Effector memory CD4-positive, alpha-beta T cell (primary cell): ENCODE measurements at places on chromosomes 1 and 21.

- DNase-seq, result no peak
Observed at GRCh38 chr1:160058087-160058486, 11.9 kb downstream of the KCNJ10 start.

GRCh38 chr1:10340930-10341590, 57.8 kb upstream of the PGD start:
- DNase-seq, result no peak

- DNase-seq, result no peak
Observed at GRCh38 chr1:182679684-182680083, 4.7 kb downstream of the RGS8 start.

- no peak for DNase-seq
Observed at GRCh38 chr21:45532826-45533360, 9.3 kb downstream of the SLC19A1 start.

- DNase-seq, result no peak
Observed at GRCh38 chr1:240619906-240620621, 8.1 kb upstream of the GREM2 start.

- DNase-seq, result no peak
Observed at GRCh38 chr1:65084066-65084465, 63.9 kb upstream of the AK4 start.

- no peak for DNase-seq
Observed at GRCh38 chr1:18646786-18647410, 16.3 kb downstream of the PAX7 start.

DNA sequence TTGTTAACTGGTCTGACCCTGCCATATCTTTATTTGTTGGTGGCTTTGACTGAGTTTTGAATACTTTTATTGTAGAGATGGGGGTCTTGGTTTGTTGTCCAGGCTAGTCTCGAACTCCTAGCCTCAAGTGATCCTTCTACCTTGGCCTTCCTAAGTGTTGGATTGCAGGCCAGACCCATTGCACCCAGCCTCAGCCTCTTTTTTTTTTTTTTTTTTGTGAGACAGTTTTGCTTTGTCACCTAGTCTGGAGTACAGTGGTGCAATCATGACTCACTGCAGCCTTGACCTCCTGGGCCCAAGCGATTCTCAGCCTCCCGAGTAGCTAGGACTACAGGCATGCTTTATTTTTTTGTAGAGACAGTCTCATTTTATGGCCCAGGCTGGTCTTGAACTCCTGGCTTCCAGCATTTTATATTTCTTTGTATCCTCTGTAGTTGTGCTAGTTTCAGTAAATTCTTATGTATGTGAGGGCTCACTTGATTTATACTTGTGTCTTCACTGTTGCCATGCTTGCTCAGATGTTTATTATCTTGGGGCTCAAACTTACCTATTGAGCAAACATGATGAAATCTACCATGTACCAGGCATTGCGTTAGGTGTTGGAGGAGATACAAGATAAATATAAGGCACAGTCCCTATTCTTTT, 24.1 kb downstream of the THRAP3 start:
- DNase-seq, result no peak

- no peak for DNase-seq
Observed at GRCh38 chr1:164830628-164831027, 271.6 kb downstream of the PBX1 start.

GRCh38 chr1:12552951-12553921, 64.8 kb downstream of the DHRS3 start:
- DNase-seq, result no peak

GRCh38 chr1:57003398-57004139, 37.8 kb upstream of the C8B start:
- DNase-seq, result no peak

GRCh38 chr1:163162381-163162914, 40.3 kb downstream of the RGS5 start:
- DNase-seq, result no peak

- no peak for DNase-seq
Observed at GRCh38 chr1:61266738-61267137, 184.4 kb downstream of the NFIA start.

GRCh38 chr1:159779403-159779851, 1.3 kb upstream of the DUSP23 start:
- DNase-seq, result no peak

- no peak for DNase-seq
Observed at GRCh38 chr1:39842030-39842678, 41.1 kb downstream of the TRIT1 start.

GRCh38 chr1:98794196-98794886, 132.8 kb downstream of the SNX7 start:
- peak; percentile 12 for DNase-seq

GRCh38 chr1:167774710-167775109, 52.9 kb downstream of the MPZL1 start:
- no peak for DNase-seq

DNA sequence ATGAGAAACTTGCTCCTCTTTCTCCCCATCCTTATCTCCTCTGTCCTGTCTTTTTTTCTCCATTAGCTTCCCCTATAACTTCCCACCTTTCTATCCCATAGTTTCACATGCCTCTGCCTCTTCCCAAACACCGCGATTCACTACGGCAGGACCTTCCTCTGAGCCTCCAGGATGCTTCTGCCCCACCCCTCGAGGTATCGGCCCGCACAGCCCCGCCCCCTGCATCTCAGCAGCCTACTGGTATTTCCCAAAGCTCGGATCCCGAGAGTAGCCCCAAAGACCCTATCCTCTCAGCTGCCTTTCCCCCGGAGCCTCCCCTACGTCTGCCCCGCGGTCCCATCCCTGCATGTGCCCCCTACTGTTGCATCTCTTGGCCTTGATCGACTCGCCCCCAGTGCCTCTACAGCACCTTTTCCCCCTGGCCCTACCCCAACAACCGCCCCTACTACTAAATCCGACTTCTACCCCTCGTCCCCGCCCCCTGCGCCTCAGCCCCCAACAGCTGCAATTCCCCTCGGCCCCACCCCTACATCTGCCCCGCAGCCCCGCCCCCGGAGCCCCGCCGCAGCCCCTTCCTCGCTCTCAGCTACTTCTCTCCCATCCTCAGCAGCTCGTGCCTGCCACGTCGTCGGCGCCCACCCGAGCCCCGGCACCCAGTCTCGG, 512 bp downstream of the PIAS3 start:
- DNase-seq, result peak; percentile 57

GRCh38 chr1:219460896-219461815, 151.7 kb downstream of the ZC3H11B start:
- no peak for DNase-seq

DNA sequence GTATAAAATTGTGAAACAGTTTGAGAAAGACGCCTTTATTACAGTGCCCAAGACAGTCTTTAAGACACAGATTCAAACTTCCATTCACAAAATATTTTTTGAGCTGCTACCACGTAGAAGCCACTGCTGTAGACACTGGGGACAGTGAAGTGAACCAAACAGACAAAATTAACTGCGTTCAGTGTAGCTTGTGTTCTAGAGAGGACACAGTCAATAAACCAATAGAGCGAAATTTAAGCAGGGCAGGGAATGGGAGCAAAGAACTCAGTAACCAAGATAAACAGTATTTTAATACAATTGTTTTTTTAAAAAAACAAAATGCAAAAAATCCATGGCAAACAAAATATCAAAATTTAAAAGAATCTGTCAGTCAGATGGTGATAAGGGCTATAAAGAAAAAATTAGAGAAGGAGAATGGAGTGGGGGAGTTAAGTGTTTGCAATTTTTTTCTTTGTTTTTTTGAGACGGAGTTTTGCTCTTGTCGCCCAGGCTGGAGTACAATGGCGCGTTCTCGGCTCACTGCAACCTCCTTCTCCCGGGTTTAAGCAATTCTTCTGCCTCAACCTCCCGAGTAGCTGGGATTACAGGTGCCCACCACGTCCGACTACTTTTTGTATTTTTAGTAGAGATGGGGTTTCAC, 719 bp upstream of the PARS2 start:
- no peak for DNase-seq

DNA sequence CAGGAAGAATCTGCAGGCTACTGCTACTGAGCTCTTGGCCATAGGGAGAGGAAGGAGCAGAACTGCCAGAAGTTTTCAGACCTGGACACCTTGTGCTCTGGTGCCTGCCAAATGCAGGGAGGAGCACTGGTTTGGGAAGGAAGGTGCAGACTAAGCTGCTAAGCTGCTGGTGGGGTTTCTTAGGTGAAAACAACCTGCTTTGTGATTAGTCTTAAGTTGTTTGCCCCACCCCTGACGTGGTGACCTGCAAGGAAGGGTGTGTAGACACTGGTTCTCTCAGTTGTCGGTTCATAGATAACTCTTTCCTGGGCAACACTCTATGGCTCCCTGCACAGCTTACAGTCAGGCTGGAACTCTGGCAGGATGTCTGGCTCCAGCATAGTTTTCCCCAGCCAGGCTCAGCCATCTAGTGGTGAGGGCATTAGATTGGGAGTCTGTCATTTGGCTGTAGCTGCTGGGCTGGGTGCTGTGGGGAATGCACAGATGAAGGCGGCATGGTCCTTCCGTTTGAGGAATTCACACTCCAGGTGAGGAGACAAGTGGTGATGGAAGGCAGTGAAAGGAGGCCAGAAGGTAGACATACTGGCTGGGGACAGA, 10.3 kb upstream of the S100A10 start:
- no peak for DNase-seq

DNA sequence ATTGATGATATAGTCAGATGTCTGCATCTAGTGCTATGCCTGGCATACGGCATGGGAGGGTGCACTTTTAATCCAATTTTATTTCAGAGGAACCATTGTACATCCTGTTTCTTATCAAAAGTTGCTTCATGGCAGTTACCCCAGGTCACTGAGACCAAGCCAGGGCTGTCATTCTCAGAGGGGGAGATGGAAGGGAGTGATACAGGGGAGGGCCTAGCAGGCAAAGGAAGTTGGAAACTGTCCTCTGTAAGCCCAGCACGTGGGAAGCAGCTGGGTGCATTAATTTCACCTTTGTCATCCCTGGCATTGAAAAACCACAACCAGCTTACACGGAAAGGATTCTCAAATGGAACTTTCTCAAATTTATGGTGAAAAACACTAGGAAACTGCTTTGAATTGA, 458.7 kb upstream of the ADAMTS5 start:
- no peak for DNase-seq

- no peak for DNase-seq
Observed at GRCh38 chr21:27528697-27529096, 561.8 kb upstream of the ADAMTS5 start.

DNA sequence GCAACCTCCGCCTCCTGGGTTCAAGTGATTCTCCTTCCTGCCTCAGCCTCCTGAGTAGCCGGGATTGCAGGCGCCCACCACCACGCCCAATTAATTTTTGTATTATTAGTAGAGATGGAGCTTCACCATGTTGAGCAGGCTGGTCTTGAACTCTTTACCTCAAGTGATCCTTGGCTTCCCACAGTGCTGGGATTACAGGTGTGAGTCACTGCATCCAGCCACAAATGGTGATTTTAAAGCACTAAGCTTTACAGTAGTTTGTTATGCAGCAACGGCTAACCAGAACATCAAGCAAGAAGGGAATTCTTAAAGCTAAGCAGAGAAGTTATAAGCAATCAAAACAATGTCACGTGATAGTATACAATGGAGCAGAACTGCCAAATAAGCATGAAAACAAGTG, 65.7 kb downstream of the NVL start:
- no peak for DNase-seq

DNA sequence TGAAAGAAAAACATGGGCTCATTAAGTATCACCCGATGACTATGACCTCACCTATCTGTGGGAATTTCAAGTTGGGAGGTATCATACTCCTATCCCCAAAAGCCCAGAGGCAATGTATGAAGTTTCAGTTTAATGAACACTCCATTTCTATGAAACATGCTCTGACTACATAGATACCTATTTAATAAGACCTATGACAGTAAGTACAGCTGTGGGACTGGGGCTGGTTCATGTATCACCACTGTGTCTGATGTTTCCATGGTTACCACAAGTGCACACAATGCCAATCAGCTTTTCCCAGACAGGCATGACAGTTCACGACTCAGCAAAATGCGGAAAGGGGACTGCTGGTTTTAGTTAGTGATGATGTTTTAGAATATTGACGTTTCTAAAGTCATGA, 167.7 kb downstream of the SIPA1L2 start:
- no peak for DNase-seq

GRCh38 chr1:46617108-46617800, 643 bp upstream of the MOB3C start:
- no peak for DNase-seq

GRCh38 chr1:182851825-182852224, 12.7 kb downstream of the DHX9 start:
- no peak for DNase-seq

GRCh38 chr1:225766967-225767633, 10.5 kb upstream of the SRP9 start:
- DNase-seq, result no peak

DNA sequence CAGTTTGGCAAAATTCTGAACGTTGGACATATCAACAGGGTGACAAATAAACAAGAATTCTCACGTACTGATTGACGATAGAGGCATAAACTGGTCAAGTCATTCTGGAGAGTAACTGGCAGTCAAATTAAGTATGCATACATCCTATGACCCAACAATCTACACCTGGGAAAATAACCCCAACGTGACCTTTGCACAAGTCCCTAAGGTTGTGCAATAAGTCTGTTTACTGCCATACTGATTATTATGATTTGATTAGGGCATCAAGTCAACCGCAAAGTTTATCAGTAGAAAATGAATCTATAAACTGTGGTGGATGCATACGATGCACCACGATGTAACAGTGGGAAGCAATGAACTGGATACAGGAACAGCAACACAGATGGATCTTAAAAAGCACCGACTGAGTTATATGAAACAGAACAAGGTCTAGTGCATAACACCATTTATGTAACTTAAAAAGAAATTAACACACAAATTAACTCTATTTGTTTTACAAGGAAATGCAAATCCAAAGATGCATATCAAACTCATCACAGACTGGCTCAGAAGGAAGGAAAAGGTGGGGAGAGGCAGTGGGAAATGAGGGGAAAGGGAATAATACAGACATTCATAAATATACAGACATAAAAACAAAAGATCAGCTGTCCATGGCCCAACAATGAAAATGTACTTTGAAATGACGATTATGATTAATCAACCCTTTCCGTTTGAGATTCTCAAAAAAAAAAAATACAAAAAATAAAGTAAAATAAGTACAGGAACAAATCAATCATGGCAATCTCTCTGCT, 41.0 kb upstream of the SEC16B start:
- no peak for DNase-seq

GRCh38 chr21:34333121-34333739, 30.6 kb upstream of the KCNE2 start:
- DNase-seq, result no peak

GRCh38 chr1:27070390-27071048, 57.9 kb upstream of the TENT5B start:
- DNase-seq, result no peak

- DNase-seq, result no peak
Observed at GRCh38 chr1:178172939-178173338, 79.0 kb downstream of the RASAL2 start.
